ENCODE measurements at places on chromosomes 1 and 21.

DNA sequence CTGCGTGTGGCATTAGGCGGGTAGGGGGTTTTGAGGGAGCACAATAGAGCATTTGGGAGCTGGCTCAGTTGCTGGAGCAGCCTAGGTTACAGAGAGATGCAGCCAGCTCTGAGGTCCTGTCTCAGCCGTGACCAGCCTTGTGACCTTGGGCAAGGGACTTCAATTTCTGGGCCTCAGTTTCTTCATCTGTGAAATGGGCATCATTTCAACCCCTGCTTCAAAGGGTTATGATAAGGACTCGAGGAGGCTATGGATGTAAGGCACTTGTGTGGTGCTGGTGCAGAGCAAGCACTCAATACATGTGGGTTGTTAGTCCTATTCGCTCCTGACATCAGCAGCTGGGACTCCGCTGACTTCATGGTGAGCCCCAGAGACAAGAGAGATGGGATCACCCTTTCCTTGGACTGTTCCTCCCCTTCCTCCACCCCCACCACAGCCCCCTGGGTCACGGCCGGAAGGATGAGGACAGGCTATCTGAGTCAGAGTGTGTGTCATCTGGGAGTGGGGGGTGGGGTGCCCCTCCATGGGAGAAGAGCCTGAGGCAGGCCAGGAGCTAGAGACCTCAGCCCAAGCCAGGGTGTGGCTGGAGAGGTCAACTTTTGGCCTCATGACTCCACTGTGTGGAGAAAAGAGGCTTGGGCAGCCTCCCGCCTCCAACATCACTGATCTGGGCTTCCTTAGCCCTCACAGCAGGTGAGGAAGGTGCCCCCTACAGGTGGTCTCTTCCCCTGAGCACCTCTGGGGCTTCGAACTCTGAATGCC is 71.4 kb upstream of the ZBTB40 start:
- no peak for DNase-seq

DNA sequence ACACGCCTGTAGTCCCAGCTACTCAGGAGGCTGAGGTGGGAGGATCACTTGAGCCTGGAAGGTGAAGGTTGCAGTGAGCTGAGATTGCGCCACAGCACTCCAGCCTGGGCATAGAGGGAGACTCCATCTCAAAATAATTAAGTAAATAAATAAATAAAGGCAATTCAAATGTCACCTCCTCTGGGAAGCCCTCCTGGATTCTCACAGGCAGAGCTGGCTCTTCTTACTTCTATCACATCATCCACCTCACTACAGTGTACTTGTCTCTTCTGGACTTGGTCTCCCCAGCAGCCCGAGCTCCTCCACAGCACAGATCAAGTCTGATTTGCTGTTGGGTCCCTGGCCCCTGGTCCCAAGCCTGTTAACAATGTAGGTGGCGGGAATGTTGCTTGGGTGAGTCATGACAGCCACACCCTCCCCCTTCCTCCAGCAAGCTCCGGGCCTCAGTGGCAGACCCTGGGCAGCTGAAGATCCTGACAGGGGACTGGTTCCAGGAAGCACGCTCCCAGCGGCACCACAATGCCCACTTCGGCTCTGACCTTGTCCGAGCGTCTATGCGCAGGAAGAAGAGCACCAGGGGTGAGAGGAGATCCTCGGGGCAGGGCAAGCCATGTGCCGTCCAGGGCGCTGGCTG is 5.3 kb downstream of the SYTL1 start:
- no peak for DNase-seq

DNA sequence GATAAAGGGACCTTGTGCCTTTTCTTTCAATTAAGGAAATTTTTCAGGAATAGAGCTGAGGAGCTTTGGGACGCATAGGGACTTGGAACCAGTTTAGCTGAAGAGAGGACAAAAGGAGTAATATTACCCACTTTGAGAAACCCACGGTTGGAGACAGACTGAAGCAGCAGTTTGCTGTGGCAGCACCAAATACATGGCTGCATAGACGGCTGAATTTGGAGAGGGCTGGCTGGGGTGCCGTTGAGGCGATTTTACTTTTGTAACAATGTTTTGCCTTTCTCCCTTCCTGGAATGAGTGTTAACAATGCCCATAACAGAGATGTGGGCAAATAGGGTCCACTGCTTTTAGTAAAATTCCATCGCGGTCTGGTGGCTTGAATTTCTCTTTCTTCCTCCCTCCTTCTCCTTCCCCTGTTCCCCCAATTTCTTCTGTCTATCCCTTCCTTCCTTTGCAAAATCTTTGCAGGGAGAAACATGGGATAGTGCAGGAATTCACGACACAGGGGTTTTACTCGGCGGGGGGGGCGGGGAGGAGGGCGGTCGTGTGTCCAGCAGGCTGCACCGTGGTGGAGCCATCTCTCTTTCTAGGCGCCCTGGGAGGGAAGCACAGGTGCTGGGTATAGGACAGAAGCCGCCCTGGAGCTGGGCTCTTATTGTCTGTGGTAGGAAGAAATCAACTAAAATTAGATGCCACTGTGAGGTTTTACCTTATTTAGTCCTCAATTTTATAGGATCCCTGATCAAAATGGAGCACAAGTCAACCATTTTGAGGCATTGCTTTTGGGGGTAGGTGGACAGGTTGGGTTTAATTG is 6.8 kb downstream of the LHX4 start:
- DNase-seq: no peak

DNA sequence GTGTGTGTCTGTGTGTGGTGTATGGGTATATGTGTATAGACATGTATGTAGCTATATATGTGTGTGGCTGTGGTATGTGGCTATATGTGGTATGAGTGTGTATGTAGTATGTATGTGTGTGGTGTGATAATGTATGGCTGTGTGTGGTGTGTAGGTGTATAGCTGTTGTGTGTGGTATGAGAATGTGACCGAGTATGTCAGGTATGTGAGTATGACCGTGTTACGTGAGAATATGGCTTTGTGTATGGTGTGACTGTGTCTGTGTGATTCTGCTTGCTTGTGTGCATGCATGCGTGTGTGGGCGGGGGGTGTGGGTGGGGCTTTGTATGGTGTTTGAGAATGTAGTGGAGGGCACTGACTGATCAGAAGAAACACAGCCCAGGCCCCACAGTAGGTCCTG is 3.5 kb downstream of the ZNF691 start:
- DNase-seq: no peak

GRCh38 chr1:39139723-39140360 is 64.7 kb upstream of the MACF1 start:
- no peak for DNase-seq

DNA sequence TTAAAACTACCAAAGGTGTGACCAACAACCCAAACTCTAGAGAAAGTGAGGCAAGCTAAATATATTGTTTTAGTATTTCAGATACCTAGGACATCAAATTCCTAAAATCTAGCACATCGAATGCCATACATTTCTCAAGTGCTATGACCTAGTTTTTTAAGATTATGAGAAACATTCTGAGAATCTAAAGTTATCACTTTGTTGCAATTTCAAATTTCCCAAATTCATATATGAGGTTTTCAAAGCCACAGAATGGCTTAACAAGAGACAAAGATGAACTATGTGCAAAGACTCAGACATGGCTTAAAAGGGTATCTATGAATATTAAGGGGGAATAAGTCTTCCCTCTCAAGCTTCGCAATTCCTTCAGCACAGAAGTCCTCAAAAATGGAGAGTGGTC is 6.8 kb downstream of the SCYL3 start:
- no peak for DNase-seq
